Mononuclear cell (primary cell): ENCODE measurements at places on chromosomes 13 and 19. TPM values are rescaled to one million over a fixed set of nuclear protein-coding genes. Genes with fewer than 3 reads are reported as not detected.

Gene KCNJ14
- 1.7 TPM for total RNA-seq

Gene CD37
- 229 TPM for total RNA-seq

Gene PRKCG
- total RNA-seq: 0.10 TPM

Gene CGB1
- not detected for total RNA-seq

Gene KCNC3
- 2.1 TPM for total RNA-seq

Gene ATP1A3
- 1.7 TPM for total RNA-seq

Gene CELF5
- total RNA-seq: not detected

Gene NLRP11
- under 0.01 TPM for total RNA-seq

Gene SLC8A2
- not detected for total RNA-seq

Gene ARMC6
- 5.9 TPM for total RNA-seq

Gene HNRNPA1L2
- total RNA-seq: 8.2 TPM

Gene PLVAP
- total RNA-seq: 0.63 TPM

Gene ATP4B
- not detected for total RNA-seq

Gene LIPE
- total RNA-seq: 2.5 TPM

Gene LRRC8E
- total RNA-seq: not detected

Gene SBK2
- total RNA-seq: not detected

Gene IL17D
- not detected for total RNA-seq

Gene PSPN
- total RNA-seq: 1.0 TPM
